ENCODE measurements at places on chromosomes 1 and 21.

DNA sequence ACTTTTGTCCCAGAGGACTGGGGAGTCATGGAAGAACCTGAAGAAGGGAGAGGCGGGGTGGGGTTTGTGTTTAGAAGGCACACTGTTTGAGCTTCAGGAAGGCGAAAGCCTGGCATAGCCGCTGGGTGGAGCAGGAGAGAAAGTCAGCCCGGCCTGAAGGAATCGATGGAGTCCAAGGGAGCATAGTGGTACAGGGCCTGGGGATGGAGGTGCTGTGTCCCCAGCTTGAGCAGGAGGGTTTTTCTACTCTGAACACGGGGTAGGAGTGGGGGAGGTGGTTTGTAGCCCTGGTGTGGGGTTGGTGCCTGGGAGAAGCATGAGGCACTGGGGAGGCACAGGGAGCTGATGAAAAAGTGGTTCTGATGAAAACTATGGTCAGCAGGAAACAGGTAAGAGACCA lies 4.7 kb upstream of the CCDC24 start:
- no peak for DNase-seq

GRCh38 chr1:13764588-13765332 lies 64.8 kb downstream of the PRDM2 start:
- no peak for DNase-seq

DNA sequence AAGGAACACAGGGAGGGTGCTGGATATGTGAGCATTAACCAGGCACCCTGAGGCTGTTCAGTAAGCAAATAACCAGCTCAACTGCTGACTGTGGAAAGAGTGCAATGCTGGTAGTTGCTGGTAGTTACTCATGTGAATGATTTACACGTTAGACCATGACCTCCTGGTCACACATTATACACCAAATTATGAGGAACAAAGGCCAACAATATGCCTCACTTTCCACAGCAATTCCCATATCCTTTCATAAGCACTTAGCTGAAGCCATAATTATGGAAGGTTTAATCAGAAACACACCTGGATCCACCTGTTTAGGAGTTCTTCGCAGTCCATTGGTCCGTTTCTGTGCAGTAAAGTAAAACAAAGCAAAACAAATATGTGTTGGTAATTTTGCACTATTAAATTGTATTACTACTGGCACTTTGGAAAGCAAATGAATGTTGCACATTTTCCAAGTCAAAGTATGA lies 281.8 kb downstream of the VAV3 start:
- DNase-seq = no peak

GRCh38 chr1:232704694-232705680 lies 75.1 kb upstream of the SIPA1L2 start:
- DNase-seq = no peak

DNA sequence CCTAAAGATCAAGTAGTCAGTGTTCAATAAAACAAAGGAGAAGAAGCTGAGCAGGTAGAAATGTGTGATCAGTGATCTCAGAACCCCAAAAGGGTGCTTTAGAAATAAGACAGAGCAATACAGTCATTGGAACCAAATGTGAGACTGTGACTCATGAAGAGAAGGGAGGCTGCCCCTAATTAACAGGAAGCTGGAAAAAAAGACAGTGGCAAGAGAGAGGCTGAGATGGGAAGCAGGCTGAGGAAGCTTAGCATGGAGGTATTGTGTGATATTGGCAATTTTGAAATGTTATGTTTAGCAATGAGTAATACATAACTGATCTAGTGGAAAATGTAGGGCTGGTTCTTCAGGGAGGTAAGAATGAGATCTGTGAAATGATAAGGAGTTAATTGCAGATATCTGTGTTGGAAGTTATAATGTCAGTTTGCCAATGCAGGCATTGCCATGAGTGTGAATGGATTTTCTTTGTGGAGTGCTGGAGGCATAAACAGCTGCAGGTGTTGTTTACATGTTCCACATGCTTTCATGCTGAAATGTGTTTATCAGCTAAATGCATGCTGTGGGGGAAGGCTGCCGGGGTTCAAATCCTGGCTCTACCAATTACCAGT lies 90.6 kb upstream of the CACNA1E start:
- no peak for DNase-seq

DNA sequence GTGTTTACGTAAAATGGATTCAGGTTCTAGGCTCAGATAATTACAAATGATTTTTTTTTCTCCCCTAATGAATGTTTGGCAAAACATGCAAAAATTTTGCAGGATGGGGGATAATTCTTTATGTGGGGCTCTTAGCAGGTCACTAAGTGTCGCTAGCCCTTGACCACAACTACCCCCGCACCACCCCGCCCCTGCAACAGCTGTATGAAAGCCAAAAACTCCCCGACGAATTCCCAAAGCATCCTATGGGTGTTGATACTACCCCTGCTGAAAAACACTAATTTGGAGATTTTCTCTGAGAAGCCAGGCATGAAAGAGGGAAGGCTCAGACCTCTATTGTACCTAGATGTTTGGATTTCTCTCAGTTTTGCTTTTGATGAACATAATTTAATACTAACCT lies 243.0 kb downstream of the TRABD2B start:
- no peak for DNase-seq

GRCh38 chr1:111214074-111214801 lies 13.3 kb upstream of the CHI3L2 start:
- peak; percentile 78 for DNase-seq

- DNase-seq = peak; percentile 74
Measured at GRCh38 chr1:192530254-192530653, 45.3 kb upstream of the RGS1 start.

DNA sequence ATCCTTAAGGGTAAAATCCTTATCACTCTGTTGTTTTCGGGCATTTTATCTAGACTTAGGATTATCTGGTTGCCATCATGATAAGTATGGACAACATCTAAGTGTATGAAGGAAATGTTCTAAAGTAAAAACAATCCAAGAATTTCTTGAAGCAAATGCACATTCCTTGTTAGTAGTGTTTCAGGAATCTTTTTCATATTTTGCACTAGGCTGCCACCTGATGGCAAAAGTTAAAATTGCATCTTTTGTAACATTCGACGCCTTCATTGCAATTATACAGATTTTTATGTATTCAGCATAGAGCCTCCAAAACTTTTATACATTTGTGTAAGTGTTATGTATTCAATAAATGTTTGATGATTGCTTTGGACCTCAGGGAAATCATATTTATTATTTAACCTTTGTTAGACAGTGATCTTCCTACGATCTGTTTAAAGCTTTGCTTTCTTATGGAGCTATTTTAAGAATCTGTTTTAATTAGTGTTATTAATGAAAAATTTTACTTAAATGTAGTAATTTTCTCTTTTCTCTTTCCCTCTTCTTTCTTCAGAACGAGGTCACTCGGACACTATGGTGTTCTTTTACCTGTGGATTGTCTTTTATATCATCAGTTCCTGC lies 49.4 kb upstream of the KIAA1614 start:
- DNase-seq = no peak

DNA sequence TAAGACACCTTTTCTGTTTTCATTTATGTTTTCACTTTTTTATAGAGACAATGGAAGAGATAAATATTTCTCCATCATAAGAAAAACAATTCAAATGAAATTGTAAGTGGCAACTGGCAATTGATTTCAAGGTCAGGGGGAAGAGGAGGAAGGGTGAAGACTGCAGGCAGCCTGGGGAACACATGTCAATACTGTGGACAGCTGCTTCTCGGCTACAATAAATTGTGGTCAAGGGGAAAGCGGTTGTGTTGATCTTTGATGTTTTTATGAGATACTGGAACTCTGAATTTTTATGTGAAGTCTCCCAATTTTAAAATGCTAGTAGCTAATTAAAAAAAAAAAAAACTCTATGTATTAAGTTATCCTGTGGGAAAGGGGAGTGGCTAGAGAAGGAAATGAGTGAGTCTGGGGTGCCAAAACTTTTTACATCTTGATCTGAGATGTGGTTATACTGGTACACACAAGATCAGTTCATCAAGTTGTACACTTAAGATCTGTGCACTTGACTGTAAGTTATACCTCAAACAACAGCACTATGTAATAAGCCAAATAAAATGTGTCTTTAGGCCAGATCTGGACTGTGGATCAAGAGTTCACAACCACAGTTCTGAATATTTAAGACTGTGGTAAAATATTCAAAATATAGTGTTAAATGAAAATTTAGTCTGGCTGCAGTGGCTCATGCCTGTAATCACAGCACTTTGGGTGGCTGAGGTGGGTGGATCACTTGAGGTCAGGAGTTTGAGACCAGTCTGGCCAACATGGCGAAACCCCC lies 18.0 kb downstream of the SSX2IP start:
- no peak for DNase-seq

- no peak for DNase-seq
Measured at GRCh38 chr1:175904808-175905207, 161.4 kb upstream of the TNR start.

GRCh38 chr1:35264035-35264434 lies 4.5 kb upstream of the ZMYM4 start:
- no peak for DNase-seq

GRCh38 chr1:78348496-78349284 lies 142.1 kb upstream of the PTGFR start:
- DNase-seq = no peak

GRCh38 chr1:119748040-119748439 lies 20.7 kb downstream of the HMGCS2 start:
- no peak for DNase-seq

GRCh38 chr1:5623399-5623798 lies 368.8 kb downstream of the NPHP4 start:
- DNase-seq = no peak

- peak; percentile 27 for DNase-seq
Measured at GRCh38 chr21:37463083-37463801, 96.7 kb downstream of the DYRK1A start.

All from GM12864 (cell line).